Ureter (tissue), 1 donor: ENCODE measurements at places on chromosomes 16 and 17. TPM values are rescaled to one million over a fixed set of nuclear protein-coding genes. Genes with fewer than 3 reads are reported as not detected.

The GGNBP2 gene
- 109 TPM for total RNA-seq

The PERCC1 gene
- not detected for total RNA-seq

DNA sequence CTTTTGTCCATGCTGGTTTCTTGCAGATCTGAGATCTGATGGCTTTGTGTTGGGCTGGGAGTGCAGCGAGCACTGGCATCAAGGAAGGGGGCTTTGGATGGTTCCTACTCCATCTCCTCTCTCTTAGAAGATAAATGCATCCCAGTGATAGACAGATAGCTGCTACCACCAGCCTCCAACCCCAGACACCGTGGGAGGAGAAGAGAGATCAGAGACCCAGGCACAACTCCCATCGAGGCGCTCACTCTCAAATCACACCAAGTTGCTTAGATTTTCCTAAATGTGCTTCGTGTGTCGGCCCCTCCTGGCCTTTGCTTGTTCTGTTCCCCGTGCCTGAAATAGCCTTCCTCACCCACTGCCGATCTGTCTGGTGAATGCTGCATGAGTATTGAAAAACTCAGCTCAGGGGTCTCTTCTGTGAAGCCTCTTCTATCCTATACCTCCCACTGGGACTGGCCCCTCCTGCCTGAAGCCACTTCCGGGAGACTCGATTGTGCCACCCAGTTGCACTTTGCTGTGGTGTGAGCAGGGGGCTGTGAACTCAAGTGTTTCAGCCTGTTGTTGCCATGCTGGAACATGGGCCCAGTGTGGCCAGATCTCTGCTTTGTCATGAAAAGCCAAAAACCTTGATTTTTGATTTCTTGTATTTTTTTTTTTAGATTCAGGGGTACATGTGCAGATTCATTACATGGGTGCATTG, 242.7 kb downstream of the GSG1L start:
- DNase-seq = no peak

The ARL5C gene
- not detected for total RNA-seq

The C16orf92 gene
- not detected for total RNA-seq

- no peak for DNase-seq
Observed at GRCh38 chr17:70298929-70299531, 129.7 kb downstream of the KCNJ2 start.

The TBC1D3G gene
- total RNA-seq = not detected

The KRT36 gene
- not detected for total RNA-seq

GRCh38 chr16:64380751-64381150, 741.1 kb downstream of the CDH11 start:
- DNase-seq = no peak

The CCL17 gene
- 0.78 TPM for total RNA-seq

GRCh38 chr16:8194794-8195193, 395.5 kb downstream of the TMEM114 start:
- no peak for DNase-seq

DNA sequence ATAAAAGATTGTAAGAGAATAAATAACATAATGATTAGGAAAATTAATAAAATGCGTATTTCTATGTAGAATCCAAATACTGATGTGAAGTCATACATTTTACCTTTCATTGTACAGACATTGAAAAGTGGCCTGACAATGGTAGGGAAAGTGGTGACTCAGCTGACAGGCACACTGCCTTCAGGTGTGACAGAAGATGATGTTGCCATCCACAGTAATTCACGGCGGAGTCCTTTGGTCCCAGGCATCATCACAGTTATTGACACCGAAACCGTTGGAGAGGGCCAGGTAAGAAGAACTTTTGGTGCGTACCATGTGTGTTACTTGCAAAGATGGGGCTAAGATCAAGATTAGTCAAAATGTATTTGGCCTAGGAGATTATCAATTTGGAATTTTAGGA, 232.8 kb downstream of the BCAS3 start:
- no peak for DNase-seq

- DNase-seq = no peak
Observed at GRCh38 chr17:69678206-69678605, 263.7 kb downstream of the MAP2K6 start.

The GUCY2D gene
- total RNA-seq = 0.81 TPM

DNA sequence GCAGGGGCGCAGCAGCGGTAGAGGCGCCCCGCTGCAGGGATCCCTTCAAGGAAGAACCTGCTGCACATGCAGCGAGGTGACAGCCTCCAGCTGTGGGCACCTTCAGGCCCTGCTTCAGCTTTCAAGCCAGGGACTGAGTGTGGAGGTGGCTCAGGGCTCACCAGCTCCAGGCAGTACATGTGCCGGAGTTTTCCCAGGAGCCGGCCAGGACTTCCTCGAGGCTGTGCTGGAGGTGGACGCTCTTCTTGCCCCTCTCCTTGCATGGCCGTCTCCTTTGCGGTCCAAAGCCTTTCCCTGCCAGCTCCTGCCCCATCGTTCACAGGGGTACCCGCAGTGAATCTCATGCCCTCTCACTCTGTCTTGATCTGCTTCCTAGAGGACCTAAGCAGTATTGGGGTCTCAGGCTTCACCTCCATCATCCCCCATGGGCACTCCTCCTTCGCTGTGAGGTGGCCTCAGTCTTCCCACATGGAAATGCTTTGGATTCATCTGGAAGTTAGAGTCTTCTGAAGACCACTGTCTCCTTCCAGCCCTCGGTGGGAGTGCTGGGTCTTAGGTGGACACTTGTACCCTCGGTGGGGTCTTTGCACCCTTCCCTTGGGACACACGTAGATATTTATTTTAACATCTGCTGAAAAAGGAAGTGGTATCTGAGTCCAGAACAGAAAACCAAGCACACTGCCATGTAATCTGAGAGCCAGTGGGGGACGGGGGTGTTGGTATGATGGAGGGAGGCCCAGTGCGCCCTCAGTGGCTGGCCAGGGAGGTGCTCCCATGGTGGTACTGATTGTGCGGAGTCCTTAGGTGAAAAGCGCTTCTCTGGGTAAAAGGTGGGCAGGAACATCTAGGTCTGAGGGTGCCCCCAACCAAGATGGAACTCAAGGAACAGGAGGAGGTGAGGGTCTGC, 7.0 kb downstream of the XYLT2 start:
- DNase-seq = no peak

The PLEKHH3 gene
- total RNA-seq = 64.2 TPM

DNA sequence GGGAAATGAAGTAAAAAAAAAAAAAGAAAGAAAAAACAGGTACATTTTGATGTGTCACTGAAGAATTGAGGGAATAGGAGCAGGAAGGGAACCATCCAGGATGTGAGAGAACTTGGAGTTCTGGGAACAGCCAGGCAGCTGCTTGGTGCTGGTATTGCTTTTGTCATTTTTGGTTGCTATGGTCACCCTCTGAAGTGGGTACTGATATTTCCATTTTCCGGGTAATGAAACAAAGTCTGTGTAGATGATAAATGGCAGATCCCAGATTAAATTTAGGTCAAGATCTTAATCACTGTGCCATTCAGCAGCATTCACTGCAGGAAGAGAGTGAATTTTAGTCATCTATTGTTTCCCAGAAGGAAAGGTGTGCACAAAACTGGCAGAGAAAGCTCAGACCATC, 93.6 kb downstream of the ABCA8 start:
- DNase-seq = no peak

- DNase-seq = no peak
Observed at GRCh38 chr17:3861761-3862681, 16.0 kb upstream of the NCBP3 start.

- peak; percentile 91 for DNase-seq
Observed at GRCh38 chr17:81927653-81928543, at the start of gene MAFG. Gene MAFG, minus strand, starts transcription at chr17:81927735. Its CDS starts 4,550 bp downstream, at chr17:81923185.

- DNase-seq = no peak
Observed at GRCh38 chr17:65800655-65801054, 239.2 kb upstream of the AXIN2 start.

DNA sequence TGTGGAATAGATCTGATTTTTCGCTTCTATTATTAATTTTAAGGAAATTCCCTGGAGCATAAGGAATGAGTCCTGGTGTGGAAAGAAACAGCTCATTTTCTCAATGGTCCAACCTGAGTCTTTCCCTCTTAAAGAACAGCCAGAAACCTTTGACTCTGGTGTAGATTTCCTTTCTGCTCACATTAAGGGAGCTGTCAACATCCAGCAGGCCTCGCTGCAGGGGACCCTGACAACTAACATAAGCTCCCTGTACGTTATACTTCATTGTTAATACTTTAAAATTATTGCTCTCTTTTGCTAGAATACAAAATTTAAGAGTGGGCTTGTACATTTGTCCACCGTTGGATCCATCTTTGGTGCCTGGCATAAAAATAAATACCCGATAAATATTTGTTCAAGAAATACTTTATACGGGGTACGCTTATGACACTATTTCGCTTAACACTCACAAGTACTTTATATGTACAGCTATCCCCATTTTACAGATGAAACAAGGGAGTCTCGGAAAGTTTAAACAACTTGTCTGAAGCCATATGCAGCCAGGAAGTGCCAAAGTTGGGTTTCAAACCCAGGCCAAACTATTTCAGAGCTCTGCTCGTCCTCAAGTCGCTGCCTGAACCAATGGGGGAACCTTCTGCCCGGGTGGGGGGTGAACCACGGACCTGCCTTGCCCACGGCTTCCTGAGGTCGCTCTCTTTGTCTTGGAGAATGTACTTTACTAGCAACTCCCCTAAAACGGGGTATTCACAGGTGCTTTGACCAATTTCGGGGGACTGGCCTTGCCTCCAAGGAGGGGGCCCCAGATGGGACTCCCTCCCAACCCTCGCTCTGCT, 611 bp downstream of the SMARCE1 start:
- DNase-seq = no peak

- DNase-seq = no peak
Observed at GRCh38 chr16:70784692-70785555, 16.0 kb downstream of the VAC14 start.

The DRC3 gene
- total RNA-seq = 2.0 TPM

The OR3A3 gene
- not detected for total RNA-seq

DNA sequence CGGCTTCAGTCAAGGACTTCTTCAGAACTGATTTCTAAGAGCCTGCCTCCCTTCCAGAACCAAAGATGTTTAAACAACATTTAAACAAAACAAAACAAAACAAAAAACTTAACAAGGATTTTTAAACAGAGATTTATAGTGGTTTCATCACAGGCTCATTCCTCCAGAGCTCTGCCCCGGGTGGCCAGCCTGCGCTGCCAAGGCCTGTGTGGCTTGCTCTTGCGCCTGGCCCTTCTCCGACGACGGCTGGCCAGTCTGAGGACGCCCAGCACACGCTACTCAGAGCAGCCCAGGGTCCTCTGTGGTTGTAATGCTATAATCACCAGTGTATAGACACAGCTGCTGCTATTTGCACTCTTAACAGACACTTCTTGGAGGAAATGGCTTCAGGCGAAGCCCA, 307.2 kb upstream of the MYOCD start:
- DNase-seq = no peak

- no peak for DNase-seq
Observed at GRCh38 chr17:1032391-1032790, 35.5 kb downstream of the TIMM22 start.

DNA sequence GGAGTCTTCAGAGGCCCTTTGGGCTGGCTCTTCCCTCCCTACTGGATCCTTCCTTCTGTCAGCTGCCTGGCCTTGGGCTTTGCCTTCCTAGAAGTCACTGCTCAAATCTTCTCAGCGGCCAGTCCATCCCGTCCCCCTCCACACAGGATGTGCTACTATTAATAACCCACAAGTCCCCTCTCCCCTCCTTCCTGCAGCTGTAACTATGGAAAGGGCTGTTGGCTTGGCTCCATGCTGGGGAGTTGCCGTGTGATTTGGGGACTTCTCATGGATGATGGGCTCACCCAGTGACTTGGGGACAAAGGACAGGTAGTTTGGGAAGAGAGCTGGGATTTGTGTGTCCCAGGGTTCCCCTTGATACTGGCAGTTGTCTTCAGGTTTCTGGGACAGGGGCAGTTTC, 19.4 kb downstream of the TMEM94 start:
- no peak for DNase-seq

DNA sequence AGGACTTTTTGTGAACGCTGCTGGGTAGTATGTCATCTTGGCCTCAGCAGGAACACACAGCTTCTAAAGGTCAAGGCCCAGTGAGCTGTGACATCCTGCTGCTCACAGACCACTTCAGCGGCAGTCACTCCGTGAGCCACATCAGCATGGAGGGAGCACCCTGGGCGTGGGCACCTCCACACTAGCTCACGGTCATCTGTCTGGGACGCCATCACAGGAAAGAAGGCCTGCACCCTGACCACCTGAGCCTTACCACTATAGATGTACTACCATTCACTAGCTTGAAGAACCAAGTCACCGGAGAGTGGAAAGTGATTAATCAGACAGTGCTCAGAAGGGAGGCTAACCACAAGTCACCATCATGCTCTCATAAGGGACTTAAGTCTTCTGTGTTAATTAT, 3.3 kb downstream of the AXIN1 start:
- no peak for DNase-seq

DNA sequence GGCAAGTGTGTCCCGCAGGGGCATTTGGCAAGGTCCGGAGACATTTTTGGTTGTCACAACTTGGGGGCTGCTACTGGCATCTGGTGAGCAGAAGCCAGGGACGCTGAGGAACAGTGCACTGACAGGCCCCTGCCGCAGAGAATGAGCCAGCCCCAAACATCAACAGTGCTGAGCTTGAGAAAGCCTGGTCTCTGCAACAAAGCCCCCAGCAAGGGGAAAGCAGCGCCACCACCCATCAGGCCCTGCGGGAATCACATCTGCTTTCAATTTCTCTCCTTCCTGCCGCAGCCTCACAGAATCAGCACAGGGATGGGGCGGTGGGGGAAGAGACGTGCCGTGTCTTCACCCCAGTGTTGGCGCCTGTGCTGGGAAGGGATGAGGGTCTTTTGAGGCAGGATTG, 14.8 kb upstream of the PRPSAP1 start:
- DNase-seq = no peak

GRCh38 chr16:5502467-5502869, 404.9 kb upstream of the EEF2KMT start:
- DNase-seq = no peak

DNA sequence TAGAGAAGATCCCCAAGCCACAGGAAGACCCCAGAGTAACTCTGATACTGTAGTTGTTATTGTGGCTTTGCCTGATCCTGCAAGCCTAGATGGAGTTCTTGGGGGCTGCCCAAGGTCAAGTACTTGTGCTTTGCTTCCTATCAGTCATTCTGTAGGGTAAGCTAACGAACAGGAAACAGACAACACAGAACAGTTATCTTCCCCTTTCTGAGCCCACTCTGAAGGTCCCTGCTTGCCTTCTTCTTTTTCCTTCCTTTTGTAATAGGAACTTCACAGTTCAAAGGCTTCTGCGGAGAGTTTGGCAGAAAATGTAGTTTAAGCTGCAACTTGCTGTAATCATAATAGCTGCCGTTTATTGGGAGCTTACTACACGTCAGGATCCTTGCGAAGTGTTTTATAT, 494.1 kb upstream of the ERCC4 start:
- no peak for DNase-seq

The TMEM88 gene
- total RNA-seq = 9.9 TPM
